ENCODE measurements at places on chromosomes 3 and 15.

DNA sequence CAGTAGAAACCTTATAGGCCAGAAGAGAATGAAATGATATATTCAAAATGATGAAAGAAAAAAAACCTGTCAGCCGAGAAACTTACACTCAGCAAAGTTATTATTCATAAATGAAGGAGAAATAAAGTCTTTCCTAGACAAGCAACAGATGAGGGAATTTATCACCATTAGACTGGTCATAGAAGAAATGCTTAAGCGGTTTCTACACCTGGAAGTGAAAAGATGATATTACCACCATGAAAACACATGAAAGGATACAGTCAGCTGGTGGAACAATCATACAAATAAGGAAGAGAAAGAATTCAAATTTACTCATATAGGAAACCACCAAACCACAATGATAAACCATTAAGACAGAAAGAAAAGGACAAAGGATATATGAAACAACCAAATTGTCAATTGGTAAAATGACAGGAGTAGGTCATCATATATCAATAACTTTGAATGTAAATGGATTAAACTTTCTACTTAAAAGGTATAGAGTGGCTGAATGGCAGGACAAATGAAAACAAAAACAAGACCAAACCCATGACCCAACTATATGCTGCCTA lies 29.9 kb upstream of the PRR23C start:
- ATAC-seq, result no peak

DNA sequence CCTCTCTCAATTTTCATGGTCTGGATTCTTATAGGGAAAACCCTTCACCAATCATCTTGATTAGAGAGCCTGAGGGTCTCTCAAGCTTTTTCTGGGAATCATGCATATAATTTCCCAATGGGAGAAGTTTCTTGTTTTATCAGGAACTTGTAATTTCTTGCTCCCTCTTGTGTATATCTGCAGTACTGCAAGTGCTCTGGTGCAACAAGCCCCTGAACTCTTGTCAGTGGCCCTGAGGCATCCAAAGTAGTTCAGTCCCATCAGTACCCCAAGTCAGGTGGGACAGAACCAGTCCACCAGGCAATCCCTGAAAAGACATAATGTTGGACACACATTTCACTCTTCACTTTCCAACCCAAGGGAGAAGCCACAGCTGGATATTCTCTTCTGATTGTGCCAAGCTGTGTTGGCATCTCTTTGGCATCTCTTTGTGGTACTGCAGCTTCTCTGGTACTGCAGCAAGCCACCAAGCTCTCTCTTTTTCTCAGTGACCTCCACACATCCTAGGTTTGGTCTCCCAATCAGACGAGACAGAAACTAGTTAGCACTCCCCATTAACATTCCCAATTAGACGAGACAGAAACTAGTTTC lies 214.5 kb downstream of the ZIC4 start:
- ATAC-seq, result no peak

- no peak for ATAC-seq
Measured at GRCh38 chr3:196096382-196096953, 14.6 kb upstream of the TFRC start.

GRCh38 chr15:49063402-49064280 lies 17.4 kb upstream of the SECISBP2L start:
- ATAC-seq, result no peak

DNA sequence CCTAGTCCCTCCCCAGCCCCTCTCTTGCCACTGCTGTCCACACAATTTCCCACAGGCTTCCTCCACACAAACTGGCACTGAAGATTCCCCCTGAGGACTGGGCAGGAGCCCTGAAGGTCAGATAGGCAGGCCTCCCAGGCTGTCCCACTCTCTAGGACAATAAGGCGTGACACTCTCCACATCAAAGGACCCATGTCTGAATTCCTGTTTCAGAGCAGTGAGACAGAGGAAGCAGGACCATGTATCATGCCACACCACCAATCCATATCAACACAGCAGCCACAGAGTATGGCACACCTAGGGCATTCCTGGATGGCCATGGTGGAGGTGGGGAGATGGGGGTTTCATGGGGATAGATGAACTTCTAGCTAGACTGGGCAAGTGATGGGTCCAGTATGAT lies 13.8 kb upstream of the CCR1 start:
- ATAC-seq, result no peak

- ATAC-seq, result no peak
Measured at GRCh38 chr3:75303741-75304140, 360.4 kb upstream of the FRG2C start.

DNA sequence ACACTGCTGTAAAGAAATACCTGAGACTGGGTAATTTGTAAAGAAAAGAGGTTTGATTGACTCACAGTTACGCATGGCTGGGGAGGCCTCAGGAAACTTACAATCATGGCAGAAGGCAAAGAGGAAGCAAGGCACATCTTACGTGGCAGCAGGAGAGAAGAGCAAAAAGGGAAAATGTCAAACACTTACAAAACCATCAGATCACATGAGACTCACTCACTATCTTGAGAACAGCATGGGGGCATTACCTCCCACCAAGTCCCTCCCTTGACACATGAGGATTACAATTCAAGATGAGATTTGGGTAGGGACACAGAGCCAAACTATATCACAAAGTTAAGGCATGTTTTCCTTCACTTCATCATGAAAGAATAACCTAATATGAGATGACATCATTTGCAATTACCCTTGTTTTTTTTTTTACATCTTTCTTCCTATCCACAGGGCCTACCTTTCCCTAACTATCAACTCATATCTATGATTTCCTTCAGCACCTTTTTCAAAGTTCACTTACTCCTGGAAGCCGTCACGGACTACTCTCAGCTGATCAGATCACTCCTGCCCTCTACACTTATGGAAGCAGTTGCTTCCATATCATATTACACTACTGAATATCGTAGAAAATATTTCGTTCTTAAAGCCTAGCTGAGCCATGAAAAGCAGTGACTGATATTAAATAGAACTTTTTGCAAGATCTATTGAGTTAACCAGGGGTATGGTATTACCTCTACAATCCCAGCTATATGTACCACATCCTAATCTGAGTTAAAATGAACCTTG lies 25.5 kb upstream of the ATP8B4 start:
- ATAC-seq, result no peak

GRCh38 chr3:3081381-3082233 lies 28.6 kb downstream of the IL5RA start:
- no peak for ATAC-seq

DNA sequence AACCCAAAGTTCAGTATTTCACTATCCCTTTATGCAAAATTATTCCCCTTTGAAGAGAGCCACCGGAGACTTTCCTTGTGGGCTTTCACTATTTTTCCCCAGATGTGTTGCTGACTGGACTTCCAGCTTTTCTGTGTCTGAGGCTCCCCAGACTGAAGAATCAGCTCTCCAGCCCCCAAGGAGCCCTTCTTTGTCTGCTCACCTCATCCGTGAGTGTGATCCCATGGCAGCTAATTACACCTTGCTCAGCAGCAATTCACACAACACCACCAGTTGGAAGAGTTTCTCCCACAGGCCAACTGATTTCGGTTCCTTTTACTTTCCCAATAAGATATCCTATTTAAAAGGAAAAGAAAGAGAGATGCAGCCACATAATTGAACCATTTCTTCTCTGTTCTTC lies 249.5 kb upstream of the TRIM42 start:
- no peak for ATAC-seq

DNA sequence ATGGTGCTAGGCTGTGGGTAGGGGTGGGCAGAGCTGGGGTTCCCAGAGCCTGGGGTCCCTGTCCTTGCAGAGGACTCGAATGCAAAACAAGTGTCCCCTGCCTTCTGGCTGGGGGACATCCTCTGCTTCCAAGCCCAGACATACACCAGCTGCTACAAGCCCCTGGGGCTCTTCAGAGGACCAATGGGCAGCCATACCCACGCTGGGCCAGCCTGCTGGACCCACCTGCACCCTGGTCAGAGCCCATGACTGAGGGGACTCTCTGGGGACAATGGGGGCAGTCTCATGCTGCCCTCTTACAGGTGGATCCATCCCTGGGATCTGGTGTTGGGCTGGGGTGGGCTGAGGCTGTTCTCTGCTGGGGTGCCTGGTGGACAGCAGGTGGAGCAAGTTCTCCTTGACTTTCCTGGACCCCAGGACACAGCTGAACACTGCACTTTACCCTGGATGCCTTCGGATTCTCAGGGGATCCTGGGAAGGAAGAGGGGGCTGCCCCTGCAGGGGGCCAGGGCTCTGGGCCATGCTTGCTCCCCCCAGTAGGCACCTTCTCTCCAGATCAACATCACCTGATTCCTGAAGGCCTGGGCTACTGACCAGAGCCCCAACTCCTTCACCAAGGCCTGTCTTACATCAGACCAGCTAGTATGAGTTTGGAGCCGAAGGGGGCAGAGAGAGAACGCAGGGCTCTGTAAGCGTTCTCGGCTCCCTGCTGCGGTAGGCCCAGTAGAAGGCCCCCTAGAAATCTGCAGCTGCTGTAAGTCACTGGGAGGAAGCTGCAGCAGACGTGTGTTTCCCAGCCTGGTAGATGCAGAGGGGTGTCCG lies 7.2 kb upstream of the COMMD4 start:
- no peak for ATAC-seq

DNA sequence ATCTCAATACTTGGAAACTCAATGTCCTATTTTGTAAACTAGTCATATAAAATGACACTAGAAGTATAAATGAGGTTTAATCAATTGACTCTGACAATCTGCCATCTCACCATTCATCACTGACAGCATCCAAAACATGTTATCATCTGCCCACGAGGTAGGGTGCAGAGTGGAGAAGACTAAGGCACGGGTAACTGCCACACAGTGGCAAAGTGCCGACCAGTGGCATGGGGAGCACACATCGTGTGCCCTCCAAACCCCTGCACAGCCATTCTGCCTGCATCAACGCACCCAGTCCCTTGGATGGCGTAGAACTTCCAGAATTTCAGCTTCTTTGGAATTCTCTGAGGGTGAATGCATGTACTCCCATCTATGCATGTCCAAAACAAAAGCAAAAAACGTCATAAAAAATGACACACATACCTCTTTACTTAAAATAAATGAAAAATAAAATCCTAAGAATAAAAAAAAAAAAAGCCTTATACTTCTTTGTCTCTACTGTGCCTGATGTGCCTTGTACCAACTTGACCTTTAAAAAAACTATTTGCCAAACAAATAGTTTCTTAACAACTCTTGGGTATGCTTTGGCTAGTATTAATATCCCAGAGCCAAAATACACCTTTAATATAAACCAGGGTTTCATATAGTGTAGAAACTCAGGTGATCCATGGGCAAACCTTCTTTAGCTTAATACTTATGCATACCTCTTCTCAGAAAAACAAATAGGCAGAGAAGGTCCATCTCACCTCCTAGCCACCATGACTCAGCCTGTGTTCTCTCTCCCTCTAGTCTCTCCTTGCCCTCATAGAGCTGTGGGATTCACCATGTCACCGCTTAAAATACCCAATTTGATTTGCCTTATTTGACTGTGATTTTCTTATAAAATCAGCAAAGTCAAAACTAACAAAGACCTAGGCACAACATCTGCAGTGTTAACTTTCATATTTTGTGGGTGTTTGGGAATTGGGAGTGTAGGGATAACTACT lies 12.7 kb downstream of the CPOX start:
- ATAC-seq, result no peak

DNA sequence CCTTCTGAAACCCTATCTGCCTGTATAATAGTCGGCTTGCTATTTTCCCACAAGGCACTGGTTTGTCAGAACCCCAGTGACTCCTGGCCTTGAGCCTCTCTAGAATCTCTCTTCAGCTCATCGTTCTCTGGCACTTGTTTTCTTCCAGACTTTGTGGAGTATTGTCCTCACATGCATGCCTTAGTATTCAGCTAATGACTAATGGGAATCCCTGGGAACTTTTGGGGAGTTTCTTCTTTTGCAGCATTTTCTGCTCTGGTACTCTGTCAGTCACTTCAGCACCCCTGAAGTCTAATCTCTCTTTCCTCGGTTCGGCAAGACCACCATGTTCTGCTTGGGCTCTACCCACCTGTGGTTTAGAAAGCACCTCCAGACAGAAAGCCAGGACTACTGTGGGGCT lies 35.8 kb upstream of the THRB start:
- ATAC-seq, result no peak

DNA sequence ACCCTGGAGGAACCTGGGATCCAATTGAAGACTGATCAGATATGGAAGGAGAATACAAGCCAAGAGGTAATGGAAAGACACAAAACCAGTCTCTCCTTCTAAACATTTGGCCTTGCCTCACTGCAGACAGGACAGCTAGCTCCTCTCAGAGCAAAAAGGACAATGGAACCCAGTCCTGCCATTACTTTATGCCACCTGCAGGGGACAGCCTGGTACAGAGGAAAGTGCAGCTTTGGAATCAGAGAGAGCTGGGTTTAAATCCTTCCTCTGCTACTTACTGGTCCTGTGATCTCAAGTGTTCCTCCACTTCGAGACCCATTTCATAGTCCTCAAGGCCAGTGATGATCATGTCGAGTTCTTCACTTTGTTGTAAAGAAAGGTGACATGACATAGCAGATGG lies 159.4 kb upstream of the SMAD3 start:
- no peak for ATAC-seq

- no peak for ATAC-seq
Measured at GRCh38 chr15:59444980-59445545, 7.1 kb downstream of the FAM81A start.

GRCh38 chr3:160126051-160126450 lies 99.2 kb upstream of the C3orf80 start:
- no peak for ATAC-seq

DNA sequence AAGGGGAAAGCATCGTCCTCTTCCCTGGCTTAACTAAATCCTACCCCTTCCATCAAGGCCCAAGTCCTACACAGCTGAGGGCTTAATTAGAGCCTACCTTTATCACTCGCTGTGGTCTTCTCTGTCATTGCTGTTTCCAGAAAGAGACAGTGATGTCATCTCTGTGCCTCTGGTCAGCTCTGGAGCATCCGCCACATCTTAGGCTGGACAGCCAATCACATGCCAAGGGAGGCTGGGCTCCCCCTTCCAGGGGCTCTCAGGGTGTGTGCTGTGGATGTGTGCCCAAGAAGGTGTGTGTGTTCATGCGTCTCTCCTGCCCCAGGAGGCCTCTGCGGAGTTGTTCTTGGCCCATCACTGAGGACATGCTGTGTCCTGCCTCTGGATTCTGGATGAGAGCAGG lies 42.8 kb downstream of the CHST14 start:
- ATAC-seq, result no peak

GRCh38 chr3:186933816-186934215 lies 3.5 kb downstream of the ST6GAL1 start:
- ATAC-seq, result no peak

DNA sequence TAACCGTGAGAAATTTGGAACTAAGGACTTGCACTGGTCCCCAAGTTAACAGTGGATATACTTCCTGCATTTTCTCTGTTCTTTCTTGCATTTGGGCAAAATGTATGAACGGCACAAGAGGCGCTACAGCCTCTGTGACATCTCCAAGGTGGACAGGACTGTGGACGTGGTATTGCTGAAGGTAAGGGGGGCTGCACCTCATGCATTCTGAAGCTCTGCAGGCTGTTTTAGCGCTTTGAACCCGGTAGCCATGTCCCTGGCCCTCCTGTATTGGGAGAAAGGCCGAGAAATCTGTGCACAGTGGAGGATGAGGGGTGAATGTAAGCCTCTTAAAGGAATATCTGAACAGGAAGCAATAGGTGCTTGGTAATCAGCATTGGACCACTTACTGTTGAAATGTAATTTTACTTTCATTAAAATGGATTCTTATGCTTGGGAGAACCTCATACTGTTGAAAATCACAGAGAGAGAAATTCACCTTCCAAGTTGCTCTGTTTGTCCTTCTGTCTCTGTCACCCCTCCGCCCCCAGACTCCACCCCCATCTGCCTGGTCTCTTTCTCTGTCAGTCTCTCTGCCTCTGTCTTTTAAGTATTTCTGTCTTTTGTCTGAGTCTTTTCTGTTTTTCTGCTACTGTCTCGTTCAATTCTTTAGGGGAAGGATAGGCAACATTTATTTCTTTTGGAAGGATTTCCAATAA lies 174.6 kb downstream of the KLHL25 start:
- ATAC-seq, result no peak
